ENCODE measurements at places on chromosomes 11 and 22.

DNA sequence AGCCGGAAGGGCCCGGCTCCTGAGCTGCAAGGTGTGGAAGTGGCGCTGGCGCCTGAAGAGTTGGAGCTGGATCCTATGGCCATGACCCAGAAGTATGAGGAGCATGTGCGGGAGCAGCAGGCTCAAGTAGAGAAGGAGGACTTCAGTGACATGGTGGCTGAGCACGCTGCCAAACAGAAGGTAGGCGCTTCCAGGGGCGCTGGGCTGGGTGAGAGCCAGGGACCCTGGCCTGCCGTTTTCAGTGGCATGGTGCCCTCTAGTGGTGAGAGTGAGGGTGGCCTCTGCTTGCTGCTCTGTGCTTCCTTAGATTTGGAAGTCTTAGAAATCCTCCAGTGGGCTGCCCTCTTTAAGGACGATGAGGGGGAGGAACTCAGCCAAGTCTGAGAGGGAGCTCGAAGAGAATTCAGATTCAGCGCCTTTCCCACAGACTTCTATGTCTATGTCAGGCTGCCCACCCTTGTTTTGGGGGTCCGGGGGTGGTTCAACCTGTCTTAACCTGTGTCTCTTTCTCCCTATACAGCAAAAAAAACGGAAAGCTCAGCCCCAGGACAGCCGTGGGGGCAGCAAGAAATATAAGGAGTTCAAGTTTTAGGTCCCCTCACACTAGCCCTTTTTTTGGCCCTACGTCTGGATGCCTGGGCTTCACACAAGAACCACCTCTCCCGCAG, 1.8 kb upstream of the PACS1 start:
- peak; percentile 81 for DNase-seq

- no peak for DNase-seq
These were observed 344.5 kb upstream of the PLET1 start for GRCh38 chr11:112605093-112605666.

GRCh38 chr22:28438183-28438768, 241.4 kb downstream of the TTC28 start:
- no peak for DNase-seq

DNA sequence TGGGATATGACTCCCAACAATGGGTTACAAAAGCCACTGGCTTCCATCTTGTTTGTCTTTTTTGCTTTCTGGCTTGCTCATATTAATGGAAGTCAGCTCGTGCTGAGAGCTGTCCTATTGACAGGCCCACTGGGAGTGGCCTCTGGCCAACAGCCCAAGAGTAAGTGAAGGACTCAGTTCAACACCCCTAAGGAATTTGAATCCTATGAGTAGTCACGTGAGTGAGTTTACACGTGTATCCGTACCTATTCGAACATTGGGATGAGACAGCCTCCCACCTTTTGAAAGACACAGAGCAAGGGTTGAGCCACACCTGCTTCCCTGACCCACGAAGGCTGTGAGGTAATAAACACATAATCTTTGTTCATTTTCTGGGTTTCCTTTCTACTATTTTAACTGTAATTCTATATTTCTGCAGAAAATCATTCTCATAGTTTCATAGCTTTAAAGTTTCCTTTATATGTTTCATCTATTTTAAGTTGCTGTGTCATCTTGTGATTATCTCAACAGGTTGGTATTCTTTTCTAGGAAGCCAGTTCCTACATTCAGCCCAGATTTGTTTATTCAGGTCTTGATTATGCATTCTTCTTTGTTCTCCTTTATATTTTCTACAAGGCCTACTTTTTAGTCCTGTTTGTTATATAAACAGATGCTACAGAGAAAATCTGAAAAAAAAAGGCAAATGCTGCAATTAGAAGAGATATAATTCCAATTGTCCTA, 802.3 kb downstream of the CNTN5 start:
- no peak for DNase-seq

DNA sequence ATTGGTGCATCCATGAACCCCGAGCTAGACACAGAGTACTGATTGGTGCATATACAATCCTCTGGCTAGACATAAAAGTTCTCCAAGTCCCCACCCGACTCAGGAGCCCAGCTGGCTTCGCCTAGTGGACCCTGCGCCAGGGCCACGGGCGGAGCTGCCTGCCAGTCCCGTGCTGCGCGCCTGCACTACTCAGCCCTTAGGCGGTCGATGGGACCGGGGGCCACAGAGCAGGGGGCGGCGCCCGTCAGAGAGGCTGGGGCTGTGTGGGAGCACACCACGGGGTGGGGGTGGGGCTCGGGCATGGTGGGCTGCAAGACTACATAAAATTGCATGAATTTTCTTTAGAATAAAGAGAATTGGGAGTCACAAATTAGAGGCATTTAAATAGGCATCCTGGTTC, 248.6 kb downstream of the TMEM135 start:
- no peak for DNase-seq

GRCh38 chr11:1285316-1285744, 24.1 kb downstream of the TOLLIP start:
- no peak for DNase-seq

DNA sequence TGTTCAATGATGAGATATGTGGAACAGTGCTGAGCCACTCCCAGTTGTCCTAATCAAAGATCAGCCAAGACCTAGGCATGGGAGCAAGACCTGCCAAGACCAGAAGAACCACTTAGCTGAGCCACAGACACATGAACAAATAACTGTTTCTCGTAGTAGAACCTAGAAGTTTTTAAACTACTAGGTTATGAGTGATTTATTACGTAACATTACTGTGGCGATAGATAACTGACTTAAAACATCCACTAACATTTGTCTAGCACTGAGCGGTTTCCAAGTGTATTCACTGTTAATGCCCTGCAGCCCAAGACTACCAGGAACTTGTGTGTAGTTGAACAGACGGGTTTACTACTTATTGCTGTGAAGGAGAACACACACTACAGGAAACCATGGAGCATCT, 120.4 kb downstream of the SERGEF start:
- DNase-seq: no peak

Measured in right atrium auricular region (tissue), 2 donors.